Right kidney (tissue), 9 donors: ENCODE measurements at places on chromosomes 12 and 14.
A peak's percentile ranks its signal among the peaks of the same experiment; 100 is the strongest.

- no peak for DNase-seq
Measured at GRCh38 chr14:88143810-88144209, 138.9 kb downstream of the GPR65 start.

GRCh38 chr12:12636641-12637040, 25.0 kb downstream of the CREBL2 start:
- DNase-seq: no peak

GRCh38 chr12:3661028-3661427, 91.9 kb downstream of the CRACR2A start:
- DNase-seq: no peak

DNA sequence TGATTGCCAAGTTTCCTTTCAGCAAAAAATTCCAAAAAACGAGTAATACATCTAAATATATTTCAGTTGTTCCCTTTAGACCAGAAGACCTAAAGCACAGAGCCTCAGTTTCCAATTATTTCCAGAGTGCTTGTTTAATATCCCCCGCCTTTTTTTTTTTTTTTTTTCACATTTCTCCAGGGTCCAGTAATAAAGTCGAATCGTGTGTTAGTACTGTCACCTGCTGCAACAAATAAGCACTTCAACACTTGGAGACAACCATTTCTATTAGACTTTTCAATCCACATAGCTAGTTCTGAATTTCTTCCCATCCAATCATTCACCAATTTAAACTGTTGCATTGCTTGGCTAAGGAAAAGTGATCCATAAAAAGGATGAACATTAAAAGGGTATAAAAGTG, 13.6 kb downstream of the PDE6H start:
- DNase-seq: no peak

DNA sequence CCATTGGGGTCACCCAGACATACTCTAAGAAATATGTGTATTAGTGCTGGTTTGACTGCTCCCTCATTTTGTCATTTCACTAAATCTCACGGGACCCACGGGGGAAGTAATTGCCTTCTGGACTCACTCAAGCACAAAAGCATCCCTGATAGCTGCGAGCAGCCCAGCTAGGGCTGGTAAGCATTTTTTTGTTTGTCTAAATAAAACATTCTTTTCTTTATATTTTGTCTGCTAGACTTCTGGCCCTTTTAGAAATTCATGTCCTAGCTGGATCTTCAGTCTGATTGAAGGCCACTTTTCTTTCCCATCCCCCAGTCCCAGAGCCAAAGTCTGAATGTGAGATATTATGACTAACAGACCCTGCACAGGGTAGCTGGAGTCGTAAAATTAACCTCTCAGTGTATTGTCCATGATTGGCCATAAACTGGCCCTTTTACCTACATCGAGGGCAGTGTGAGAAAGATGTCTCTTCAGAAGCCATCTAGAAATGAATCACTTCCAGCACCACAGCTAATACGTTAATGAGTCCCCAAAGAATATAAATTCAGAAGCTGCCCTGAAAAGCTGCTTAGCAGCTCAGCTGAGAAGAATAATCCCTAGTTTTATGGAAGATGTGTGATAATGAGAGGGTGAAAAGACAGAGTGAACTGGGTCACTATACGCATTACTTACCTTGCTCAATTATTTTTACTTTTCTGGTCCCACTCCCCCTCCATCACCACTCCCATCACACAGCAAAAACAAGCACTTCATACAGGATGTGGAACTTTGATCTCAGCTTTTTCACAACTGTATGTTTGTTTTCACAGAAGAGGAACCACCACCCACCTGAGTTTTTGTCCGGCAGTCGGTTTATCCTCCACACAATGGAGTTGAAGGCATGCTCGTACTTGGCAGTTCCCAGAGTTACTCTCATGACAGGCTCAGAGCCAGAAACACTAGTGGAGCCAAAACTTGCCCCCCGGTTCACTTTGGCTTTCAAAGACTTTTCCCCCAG, 55.6 kb upstream of the GTF2A1 start:
- DNase-seq: no peak

- no peak for DNase-seq
Measured at GRCh38 chr14:94562022-94562421, 780 bp downstream of the SERPINA4 start.

GRCh38 chr12:110436231-110436630, 13.9 kb downstream of the ARPC3 start:
- DNase-seq: no peak

DNA sequence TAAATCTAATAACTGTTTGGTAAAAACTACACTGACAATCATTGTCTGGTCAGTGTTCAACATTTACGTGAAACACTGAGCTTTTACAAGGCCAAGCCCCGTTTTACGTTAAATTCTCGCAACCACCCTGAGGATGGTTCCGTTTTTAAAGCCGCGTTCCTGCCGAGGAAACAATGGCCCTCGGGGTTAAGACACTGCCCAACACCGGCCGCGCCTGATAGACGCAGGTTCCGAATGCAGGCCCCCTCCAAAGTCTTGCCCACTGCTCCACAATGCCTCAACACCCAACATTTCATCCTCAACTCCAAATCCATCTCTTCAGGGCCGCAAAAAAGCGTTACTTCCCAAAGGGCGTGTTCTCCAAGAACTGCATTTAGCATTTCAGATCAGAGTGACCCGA, 953 bp upstream of the SNRPF start:
- DNase-seq: peak; percentile 19

GRCh38 chr12:130053651-130054069, 108.6 kb upstream of the FZD10 start:
- no peak for DNase-seq

DNA sequence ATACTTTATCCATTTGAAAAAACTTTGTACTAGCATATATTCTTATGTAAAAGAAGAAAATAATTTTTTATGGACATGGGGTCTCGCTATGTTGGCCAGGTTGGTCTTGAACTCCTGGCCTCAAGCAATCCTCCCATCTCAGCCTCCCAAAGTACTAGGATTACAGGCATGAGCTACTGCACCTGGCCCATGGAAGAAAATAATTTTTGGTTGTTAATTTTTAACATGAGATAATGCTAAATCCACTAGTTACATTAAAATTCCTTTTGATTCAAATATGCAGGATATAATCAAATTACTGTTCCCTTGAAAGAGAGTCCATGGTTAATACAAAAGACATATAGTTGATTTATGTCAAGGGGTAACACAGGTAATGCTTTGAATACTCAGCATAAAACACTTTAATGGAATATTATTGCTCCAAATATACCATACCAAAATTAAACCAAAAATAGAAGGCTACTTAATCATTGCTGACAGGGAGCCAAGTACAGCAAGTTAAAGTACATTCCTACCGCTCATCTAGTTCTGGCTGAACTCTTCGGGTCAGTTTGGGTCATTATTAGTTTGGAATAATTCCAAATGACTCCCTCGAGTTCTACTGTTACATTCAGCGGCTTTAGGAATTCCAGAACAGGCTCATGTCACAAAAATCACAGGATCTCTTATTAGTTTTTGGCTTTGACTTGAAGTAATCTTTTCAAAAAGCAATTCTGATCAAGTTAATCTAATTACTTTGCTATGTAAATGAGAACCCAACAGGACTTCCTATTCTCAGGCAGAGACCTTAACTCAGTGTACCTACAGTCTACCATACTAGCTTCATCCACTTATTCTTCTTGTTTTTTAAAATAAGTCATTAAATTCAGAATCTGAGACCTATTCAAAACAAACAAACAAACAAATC, 6.1 kb downstream of the SOS2 start:
- peak; percentile 49 for DNase-seq

DNA sequence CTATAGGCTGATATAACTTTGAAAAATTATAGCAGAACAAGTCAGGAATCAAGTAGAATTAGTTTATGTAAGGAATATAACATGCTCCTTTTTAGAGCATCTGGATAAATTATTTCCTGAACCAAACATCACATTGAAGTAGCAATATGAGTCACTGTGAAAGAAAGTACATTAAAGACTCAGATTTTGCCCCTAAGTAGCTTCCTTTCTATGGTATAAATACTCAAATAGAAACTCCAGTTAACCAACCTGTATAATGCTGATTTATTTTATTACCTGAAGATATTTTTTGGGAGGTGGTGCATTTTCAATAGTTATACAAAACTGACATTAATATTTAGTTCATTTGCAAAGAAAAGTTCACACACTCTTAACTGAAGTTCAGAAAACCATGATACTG, 312.1 kb downstream of the ITPR2 start:
- DNase-seq: no peak

DNA sequence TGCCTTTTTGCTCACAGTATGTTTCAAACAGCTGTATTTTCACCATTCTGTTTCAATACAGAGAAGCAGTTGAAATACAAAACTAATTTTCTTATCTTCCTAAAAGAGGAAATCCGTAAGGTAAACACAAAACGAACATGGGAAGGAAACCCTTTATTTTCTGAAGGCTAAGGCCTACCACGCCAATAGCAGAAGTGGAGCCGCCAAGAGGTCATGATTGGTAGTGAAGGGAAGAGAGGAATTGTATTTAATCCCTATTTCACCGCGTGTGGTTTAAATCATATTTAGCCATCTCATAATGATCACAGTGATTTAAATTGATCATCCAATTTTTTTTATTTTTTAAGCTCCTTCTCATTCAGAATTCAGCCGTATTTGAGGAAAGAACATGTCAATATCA, 398.2 kb downstream of the PRKD1 start:
- no peak for DNase-seq

DNA sequence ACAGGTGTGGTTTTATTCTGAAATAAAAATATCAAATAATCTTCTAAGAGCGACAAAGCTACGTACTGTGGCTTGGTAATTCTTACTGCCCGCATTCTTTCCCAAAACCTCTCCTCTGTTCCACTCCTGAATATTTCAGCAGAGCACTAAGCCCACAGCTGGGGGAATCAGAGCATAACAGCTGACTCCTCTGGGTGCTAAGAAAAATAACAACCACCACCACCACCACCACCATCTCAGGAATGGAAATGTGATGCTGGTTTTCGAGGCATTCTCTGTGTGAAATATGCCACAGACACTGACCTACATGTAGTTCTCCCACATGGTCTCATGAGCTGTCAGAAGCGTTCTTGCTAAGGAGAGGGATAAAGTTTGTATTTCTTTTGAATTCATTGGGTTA, 183.7 kb downstream of the BMP4 start:
- DNase-seq: no peak
